ENCODE measurements at places on chromosomes 4 and X.

DNA sequence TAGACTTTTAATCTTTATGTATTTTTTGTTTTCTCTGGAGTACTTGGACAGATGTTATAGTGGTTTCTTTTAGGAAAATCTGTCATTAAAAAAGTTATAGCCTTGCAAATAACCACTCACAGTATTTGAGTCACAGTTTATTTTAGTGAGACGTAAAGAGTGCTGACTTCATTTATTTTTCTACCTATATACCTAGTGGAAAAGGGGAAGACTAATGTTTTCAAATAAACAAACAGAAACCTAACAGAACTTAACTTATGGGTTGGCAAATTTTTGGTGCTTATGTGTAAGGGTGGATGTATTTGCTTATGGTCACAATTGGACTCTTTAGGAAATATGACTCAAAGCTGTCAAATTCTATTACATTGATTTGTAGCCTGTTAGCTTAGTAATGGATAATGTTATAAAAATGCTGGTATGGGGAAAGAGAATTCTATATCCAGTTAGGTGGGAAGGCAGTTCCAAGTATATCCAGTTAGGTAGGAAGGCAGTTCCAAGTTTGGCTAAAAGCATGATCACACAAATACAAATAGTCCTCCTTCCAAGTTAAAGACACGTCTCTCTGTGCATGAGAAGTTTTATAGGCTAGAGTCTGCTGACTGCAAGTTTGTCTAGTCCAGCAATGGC, 61.9 kb downstream of the SLC9A6 start:
- DNase-seq: no peak

DNA sequence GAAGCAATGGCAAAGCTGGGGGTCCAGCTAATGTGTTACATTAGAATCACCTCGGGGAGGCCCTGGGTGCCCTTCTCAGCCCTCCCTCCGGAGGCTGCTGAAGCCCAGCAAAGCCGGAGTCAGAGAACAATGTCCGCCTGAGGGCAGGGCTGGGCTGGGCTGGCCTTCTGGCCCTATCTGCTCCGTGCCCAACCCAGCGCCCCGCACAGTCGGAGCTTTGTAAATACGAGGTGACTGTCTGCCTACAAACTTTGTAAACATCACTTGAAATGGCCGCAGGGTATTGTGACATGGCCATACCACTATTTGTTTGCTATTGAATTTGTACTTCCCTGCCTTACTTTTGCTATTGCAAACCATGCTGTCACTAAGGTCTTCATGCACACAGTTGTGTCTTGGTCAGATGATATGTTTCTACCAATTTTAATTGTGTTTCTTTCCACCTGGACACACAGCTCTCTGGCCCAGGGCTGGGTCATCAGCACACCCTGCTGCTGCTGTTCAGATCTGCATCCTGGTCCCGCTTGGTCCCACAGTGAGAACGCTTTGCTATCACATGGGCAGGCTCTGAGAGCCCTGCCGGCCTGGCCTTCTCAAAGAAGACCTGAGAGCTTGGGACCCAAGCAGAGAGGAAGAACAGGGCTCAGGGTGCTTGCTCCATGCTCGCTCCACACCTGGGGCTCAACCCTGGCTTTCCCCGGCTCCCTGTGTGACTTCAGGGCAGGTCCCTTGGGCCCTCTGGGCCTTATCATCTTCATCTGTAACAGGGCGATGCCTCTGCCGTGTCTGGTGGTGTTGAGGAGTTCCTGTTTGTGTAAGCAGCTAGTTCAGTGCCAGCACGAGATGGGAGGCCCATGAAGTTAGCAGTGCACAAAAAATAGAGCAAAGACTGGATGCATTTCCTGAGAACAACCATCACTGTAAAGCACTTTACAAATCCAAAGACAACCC, 2.3 kb downstream of the S100P start:
- DNase-seq: no peak

- DNase-seq: no peak
Measured at GRCh38 chrX:9354918-9355317, 109.9 kb upstream of the TBL1X start.

DNA sequence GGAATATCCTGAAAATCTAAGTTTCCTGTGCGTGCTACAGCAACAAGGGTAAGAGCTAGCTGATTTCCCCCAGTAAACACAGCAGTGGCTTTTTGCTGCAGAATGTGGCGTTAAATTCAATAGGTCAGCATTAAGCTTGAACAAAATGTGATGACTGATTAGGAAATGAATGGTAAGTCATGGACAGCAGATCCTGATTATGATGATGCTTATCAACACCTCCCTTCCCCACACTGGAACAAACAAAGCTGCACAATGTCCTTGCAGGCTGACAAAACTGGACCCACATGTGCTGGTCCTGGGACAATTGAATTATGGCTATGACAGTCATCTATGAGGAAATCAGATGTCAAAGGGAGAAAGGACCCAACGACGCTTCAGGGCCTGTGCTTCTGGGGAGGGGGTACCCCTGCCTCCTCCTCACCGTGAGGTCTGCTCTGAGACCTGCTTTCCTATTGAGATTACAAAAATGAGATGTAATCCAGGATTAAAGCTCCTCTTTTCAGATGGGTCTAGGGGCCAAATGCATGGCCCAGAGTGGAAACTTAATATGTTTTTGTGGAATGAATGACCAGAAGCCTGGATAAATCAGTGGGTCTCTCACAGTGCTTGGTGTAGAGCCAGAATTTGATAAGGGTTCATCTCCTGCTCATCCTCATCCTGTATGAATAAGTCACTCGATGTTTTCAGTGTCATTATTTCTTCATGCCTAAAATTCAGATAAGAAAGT, 32.0 kb upstream of the BOD1L1 start:
- no peak for DNase-seq

- DNase-seq: no peak
Measured at GRCh38 chr4:57102050-57102624, 8.0 kb downstream of the IGFBP7 start.

- no peak for DNase-seq
Measured at GRCh38 chrX:51192104-51192503, 140.5 kb upstream of the NUDT10 start.

DNA sequence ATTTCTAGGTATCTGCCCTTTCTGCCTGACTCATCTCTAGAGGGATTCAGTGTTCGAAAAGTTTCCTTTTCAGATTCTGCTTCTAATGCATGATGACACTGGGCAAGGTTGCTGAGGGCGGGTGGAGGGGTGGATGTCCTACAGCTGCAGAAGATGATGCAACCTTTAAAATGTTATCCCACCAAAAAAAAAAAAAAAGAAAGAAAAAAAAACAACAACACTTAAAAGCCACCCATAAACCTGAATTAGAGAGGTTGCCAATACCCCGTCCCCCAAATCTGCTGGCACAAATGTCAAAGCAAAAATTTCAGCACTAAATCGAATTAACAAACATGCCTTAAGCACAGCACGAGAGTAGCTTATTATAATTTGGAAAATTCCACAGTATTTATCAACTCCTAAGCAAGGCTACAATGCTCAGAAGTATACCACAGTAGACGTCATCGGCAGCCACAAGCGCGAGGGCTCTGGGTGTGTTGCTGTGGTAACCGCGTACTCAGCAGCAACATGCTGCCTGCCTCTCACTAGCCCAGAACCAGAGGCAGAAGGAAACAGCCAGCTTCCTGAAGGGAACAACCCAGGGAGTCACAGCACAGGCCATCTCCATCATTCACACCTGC, 167.5 kb upstream of the MAP3K15 start:
- DNase-seq: no peak
